ENCODE measurements at places on chromosomes 7 and 10.
A peak's percentile ranks its signal among the peaks of the same experiment; 100 is the strongest.

DNA sequence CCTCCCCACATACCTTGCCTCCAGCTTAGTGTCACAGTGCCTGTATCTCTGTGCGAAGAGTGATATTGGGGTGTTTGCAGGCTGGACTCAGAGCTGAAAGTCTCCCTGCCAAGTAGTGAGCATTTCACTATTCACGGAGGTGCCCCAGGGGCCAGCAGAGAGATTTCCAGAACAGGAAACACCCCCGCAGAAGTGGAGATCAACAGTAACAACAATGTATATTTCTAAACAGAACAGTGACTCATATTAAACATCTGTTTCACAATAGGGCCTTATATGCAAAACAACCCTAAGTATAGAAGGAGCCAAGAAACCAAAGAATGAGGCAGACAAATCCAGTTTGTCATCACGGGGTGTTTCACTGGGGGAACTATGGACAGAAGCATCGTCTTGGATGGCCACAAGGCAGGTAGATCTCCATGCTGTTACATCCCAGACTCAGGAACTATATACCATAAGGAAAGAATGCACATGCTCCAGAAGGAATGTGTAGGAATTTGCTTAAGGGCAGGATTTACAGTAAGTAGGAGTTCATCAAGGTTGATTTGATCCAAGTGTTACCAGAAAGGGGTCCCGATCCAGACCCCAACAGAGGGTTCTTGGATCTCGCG lies 29.3 kb upstream of the CCL24 start:
- no peak for DNase-seq

- DNase-seq, result no peak
Measured at GRCh38 chr7:145928937-145929336, 187.7 kb upstream of the CNTNAP2 start.

- no peak for DNase-seq
Measured at GRCh38 chr10:88472540-88472939, 110.6 kb downstream of the RNLS start.

- no peak for DNase-seq
Measured at GRCh38 chr7:88309819-88310218, 3.1 kb upstream of the STEAP4 start.

DNA sequence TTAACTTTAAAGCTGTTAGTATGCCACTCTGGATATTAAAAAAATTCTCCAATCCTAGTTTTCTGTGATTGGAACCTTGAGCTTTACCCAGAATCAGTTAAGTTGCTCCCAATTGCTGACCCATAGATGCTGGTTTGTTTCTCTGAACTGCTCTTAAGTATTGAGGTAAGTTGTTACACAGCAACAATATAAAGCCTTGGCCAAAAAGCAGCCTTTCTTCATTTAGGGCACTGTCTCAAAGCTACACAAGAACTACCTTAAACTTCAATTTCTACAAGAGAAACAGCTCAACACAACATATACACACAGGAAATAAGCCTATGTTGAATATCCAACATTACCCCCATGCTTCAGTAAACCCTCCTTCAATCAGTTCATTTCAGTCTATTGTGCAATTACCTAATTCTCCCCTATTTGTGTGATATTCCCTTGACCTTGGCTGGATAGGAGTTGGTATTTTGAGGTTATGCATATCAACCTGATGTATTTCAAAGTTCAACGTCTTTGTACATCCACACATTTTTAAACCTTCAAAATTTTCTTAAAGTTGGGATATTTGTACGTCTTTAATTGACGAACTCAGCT lies 11.5 kb downstream of the HNRNPA2B1 start:
- no peak for DNase-seq

DNA sequence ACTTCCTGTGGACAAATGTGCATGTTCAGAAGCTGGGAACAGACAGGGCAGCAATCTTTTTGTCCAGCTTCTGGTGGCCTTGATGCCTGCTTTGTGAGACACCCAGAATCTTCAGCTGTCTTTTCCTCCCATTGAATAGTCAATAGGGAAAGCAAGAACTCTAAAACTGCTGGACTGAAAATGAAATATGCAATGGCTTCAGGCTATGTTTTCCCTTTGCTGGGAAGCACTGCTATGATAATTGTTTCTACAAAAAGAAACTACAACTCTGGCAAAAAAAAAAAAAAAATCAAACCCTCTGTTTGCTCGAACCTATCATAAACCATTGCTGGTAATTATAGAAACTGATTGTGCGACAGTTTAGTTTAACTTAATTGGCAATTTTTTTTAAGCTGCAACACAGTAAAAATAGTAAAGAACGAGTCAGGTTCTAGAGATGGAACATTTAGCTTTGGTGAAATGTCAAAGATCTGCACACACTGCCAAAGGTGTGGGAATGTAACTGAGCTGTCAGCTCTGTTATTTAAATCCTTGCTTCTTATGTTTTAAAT lies 79.1 kb upstream of the NEUROD6 start:
- no peak for DNase-seq

- no peak for DNase-seq
Measured at GRCh38 chr7:105101864-105102263, 87.9 kb downstream of the KMT2E start.

DNA sequence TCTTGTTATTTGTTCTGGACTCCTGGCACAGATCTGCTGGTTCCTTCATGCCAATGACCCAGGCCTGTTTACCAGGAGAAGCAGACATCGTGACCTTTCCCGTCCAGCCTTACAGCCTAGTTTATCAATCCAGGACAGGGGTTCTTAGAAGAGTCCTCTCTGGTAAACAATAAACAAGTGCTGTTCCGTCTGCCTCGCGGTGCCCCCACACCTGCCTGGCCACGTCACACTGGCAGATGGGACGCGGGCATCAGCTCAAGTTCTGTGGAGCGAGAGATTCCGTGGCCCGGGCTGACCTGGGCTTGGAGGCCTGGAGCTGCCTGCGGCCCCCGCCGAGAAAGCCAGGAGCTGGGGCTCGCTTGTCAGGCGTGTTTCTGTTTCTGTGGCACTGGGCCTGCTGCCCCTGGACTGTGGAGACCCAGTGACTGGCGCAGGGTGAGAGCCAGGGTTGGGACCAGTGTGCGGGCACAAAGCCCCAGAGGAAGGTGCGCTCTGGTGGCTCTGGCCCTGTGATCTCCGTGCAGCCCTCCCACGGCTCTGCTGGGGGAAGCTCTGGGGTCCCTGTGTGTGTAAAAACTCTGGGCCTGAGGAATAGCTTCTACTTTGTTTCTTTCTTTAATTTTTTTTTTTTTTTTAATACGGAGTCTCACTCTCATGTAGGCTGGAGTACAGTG lies 28.4 kb upstream of the PFKFB3 start:
- no peak for DNase-seq

GRCh38 chr10:43671659-43672531 lies 23.2 kb upstream of the ZNF32 start:
- peak; percentile 62 for DNase-seq

DNA sequence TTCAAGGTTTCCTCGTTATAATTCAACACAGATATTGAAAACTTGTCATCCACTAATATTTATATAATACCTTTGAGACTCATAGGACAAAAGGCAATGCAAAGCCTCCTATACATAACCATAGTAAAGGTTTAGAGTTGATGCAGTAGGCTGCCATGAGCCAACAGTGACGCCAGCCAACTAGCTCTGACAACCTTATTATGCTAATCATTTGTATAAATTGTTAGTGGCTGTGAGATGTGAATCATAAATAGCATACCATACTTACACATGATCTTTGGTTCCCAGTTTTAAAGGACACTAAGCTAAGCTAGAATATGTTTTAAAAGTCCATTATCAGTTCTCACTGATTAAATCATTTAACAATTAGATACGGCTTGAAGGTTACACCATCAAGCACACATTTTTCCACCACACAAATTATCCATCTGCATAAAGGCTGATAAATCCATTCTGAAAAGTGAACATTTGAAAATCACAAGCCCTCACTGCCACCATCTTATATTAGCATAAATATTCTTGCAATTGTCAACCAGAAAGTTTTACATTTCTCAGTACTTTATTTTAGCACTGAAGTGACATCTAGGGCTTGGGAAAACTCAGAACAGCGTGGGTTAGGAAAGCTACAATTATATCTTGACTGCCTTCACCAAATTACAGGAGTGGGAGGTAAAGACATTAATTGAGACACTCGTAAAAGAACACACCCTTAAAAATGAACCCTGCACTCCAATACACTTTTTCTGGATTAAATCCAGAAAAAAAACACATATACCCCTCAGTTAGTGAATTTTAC lies 30.7 kb downstream of the COA1 start:
- no peak for DNase-seq

DNA sequence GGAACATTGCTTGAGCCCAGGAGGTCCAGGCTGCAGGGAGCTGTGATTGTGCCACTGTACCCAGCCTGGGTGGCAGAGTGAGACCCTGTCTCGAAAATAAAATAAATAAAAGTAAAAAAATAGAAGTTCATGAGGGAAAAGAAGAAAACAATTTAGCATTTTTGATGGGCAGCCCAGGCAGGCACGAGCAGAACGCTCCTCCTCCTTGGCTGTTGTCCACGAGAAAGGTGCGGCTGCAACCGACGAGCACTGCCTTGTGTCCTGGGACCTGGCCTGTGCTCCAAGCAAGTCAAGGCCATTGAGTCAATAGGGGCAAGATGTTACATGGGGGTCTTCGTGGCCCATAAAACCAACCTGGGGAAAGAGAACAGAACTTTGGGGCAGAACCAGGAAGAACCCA lies 25.6 kb downstream of the EBF3 start:
- no peak for DNase-seq

DNA sequence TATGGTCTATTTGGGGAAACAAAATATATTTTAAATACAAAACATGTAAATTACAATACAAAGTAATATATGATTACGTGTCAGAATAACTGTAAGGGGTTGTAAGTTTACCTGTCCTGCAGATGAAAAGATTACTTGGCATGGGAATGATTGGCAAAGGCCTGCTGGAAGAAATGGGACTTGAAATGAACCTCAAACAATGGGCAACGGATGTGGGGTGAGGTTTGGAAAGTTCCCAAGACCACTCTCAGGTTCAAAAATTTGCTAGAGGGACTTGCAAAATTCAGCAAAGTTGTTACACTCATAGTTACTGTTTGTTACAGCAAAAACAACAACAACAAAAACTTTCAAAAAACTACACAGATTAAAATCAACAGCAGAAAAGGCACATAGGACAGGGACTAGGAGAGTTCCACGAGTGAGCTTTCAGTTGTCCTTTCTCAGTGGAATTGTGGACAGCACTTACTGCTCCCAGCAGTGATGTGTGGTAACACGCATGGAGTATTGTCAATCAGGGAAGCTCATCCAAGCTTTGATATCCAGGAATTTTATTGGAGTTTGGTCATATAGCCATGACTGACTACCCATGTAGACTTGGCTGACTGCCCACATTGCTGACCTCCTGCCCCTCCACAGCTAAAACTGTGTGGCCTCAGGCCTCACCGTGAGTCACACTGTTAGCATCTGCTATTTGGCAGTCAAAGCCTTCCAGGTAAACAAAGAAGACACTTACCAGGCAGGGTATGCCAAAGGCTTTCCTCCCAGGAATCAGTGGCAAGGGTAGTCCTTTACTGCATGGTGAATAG lies 43.8 kb downstream of the EXOC6 start:
- no peak for DNase-seq

GRCh38 chr7:6015917-6016652 lies 7.0 kb downstream of the AIMP2 start:
- DNase-seq, result no peak

DNA sequence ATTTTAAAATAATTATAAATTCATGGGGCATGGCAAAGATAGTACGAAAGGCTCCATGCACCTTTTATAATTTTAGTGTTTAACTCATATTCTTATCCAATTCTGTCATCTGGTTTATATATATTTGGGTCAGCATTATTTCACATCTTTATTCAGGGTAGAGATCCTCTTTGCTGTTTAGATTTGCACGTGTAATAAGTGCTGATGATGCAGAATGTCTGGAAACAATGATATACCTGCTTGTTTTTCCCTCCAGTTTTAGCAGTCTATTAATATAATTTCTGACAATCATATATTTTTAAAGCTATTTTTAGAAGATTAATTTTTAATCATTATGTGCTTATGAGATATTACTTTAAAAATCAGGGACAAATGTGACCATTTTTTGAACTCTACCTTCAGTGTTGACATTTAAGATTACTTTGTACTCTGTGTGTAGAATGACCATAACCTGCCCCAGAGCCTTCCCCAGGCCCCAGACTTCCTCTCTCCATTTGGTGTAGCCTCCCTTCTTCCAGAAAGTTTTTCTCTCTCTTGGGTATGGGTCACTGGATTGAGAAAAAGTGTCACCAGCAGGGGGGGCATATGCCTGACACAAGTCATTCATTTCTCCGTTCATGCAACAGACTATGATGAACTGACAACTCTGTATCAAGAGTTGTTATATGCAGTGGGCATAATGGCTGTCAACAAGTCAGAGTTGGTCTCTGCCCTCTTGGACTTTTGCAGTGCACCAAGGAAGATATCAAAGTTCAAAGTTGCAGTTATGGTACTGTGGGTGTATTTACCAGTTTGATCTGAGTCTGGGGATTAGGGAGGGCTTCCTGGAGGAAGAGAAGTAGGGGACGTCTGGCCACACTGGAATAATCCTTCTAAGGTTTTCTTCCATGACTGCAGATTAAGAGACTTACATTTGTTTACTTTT lies 192.6 kb upstream of the CCDC6 start:
- DNase-seq, result peak; percentile 37

DNA sequence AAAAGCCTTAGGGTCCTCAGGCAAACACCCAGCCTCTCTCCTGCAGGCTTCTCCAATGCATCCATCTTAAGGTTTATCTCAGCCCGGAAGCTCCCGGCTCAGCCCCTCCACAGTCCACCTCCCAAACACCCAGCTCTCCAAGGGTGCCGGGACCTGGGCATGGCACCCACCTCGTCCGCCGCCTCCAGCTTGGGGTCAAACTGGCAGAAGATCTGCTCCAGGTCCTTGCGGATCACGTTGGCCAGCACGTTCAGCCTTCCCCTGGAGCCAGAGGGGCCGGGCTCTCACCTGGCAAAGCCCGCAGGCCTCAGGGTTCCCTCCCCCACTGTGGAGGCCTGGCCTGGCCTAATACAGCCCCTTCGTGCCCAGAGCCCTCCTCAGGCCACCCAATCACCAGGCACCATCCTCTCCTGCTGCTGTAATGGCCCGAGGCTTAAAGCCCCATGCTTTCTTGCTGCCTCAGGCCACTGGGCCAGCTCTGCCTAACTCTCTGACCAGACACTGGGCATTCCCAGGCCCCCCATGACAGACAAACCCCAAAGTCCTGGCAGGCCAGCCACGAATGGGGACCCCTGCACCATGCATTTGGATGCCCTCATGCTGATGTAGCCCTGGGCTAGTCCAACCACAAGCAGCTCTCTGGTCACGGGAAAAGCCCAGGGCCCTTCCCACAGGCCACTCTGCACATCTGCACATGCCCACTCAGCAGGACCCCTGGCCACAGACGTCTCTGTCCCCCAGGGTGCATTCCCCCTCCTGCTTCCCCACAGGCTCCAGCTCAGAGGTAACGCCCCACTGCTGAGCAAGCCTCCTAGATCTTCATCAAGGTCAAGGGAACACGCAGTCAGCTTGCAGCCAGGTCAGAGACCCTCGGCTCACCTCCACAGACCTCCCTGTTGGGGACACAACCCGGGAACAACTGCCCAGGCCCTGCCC lies 12.3 kb downstream of the OGDHL start:
- no peak for DNase-seq
